ENCODE measurements at places on chromosomes 5 and 9.

GRCh38 chr9:111909444-111909843 is 12.8 kb downstream of the UGCG start:
- DNase-seq = no peak

- DNase-seq = no peak
Observed at GRCh38 chr5:59321642-59322041, 571.9 kb downstream of the PDE4D start.

DNA sequence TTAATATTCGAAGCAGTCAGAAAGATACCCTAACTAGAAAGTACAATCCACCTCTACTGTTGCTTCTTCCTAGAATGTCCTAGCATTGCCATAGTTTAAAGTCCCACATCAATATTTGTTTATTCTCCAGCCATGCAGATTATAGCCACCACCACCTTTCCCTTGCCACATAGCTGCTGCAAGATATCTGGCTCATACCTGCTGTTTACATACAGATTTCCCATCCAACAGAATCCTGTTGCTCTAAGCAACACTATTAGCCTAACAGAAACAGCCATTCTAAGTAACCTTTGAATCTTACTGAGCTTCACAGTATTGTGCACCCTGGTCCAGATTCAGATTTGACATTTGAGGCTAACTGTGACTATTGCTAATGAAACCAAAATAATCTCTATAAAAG is 45.6 kb downstream of the GNAQ start:
- DNase-seq = no peak

GRCh38 chr9:129938291-129938979 is 103.2 kb downstream of the USP20 start:
- peak; percentile 20 for DNase-seq

DNA sequence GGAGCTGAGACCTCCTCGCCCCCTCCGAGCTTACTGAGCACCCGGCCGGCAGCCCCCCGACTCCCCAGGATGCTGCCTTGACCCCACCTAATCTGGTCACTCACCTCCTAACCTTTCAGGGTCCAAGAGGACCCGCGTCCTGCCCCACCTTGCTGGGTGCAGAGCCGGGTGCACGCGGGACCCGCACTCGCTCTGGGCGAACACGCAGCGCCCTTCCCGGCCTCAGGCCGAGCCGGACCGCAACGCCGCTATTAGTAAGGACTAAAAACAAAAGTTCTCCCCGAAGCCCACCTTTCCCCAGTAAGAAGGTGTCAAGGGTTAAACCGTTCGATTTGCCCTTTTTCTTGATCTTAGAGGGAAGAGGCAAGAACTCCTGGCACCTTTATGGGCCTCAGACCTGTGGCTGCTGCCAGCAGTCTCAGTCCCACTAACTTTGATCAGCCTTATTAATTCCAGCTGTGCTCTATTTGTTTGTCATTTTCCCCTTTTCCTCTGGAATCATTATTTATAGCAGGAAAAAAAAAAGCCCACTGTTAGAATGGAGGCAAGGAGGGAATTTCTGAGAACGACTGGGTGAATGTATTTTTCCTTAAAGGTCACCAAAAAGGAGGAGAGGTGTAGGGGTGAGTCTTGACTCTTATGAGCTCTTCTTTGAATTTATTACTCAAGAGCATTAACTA is 10.5 kb downstream of the IRX2 start:
- no peak for DNase-seq

GRCh38 chr9:136935651-136936050 is 8.9 kb downstream of the FBXW5 start:
- no peak for DNase-seq

- DNase-seq = no peak
Observed at GRCh38 chr5:6730407-6730806, 17.2 kb downstream of the TENT4A start.

- peak; percentile 51 for DNase-seq
Observed at GRCh38 chr5:123176224-123176937, 87.3 kb downstream of the PRDM6 start.

DNA sequence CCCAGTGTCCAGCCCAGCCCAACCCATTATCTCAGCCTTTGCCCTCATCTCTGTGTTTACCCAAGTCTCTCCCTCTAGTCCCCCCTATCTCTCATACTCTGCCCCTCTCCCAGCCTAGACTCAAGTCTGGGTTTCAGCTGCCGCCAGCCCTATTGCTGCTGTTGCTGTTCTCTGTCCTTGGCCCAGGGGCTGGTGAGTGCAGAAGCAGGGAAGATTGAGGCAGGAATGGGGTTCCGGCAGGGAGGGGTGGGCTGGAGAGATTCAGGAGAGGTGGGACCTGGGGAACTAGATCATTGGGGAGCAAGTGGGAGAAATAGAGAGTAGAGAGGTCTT is 702 bp downstream of the TMEM8B start:
- DNase-seq = no peak

- DNase-seq = no peak
Observed at GRCh38 chr5:13946111-13946510, 1.6 kb upstream of the DNAH5 start.
